Umbilical cord (tissue), 2 donors: ENCODE measurements at places on chromosomes 5 and 9.

GRCh38 chr5:169116961-169117461 is 183.9 kb downstream of the SLIT3 start:
- DNase-seq, result no peak

DNA sequence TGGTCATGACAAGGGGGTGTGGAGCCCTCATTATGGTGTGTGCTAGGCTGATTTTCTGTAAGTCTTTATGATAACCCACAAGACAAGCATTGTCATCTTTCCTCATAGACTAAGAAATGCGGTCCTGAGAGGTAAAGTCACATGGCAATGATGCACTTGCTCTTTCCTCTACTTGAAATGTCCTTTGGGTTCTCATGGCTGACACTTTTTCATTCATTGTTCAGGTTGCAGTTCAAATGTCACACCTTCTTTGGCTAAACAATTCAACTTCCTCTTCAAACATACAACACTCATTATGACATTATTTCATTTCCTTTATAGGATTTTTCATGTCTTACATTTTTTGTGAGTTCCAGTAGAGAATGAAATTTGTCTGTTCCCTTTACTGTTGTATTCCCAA is 323.6 kb upstream of the PRR16 start:
- DNase-seq, result no peak

- DNase-seq, result no peak
These were observed 51.1 kb downstream of the C9orf50 start for GRCh38 chr9:129569502-129570449.

GRCh38 chr5:14998491-14998890 is 126.9 kb upstream of the ANKH start:
- DNase-seq, result no peak

- DNase-seq, result peak; percentile 64
These were observed 48.9 kb downstream of the PTPN3 start for GRCh38 chr9:109449036-109449798.

- DNase-seq, result no peak
These were observed 132.0 kb downstream of the PIK3R1 start for GRCh38 chr5:68347536-68347935.

DNA sequence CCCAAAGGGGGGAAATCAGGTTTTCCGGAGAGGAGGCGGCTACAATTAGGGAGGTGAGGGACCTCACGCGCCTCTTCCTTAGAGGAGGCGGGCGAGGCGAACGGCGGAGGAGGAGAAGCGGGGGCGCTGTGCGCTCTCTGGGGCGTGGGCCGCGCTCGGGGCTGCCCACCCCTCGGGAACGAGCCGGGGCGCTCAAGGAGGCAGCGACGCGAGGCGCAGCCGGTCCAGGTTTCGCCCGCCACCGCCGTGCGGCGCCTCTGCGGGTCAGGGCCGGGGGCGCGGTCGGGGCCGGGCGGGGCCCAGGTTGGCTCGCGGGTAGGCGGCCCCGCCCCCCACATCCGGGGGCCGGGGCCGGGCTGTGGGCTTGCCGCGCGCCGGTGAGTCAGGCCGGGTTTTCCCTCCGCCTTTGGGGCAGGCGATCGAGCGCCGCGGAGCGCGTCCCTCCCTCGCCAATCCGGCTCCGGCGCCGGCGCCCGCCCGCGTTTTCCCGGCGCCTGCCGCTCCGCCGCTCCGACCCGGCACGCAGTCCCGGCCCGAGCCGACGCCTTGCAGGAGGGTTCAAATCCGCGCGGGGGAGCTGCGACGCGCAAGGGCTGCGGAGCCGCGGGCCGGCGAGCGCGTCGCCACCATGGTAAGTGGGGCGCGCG is at the start of gene N4BP3:
Gene N4BP3, plus strand, starts transcription at position 392 of the 647 bp plus-strand sequence. CDS start 6,052 bp downstream, outside the sequence.
- DNase-seq, result peak; percentile 42

DNA sequence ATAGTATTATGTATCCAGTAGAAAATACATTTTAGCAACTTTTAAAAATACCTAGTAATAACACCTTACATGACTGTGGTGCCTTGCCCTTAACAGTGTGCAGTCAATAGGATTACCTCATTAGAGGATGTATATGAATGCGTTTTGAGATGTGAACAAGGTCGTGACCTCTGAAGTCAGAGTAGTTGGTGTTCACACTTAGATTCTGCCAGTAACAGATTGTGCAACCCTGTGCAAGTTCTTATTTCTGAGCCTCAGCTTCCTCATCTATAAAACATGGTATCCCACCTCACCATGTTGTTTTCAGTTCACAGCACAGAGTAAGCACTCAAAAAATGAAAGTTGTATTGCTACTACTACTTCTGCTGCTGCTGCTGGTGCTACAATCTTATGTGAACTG is 347.3 kb downstream of the KDM4C start:
- DNase-seq, result no peak

DNA sequence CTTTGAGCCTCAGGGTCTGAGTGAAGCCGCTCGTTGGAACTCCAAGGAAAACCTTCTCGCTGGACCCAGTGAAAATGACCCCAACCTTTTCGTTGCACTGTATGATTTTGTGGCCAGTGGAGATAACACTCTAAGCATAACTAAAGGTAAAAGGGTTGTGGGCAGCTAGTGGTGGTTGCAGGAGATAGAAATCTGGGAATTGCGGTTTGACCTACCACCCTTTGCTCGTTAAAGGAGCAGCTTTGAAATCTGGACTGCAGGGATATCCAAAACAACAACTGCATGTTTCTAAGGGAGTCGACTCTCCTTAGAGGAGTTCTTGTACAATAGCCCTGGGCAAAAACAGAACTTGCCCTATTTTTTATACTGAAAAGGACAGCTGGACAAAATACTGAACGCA is 19.0 kb downstream of the ABL1 start:
- no peak for DNase-seq
